ENCODE measurements at places on chromosomes 1 and 21.

- DNase-seq, result no peak
Measured at GRCh38 chr1:248622570-248623001, 12.3 kb downstream of the OR2T11 start.

GRCh38 chr1:232751393-232752140, 53.6 kb upstream of the MAP10 start:
- no peak for DNase-seq

- no peak for DNase-seq
Measured at GRCh38 chr1:3097861-3098260, 28.9 kb downstream of the PRDM16 start.

- DNase-seq, result no peak
Measured at GRCh38 chr1:39818482-39818881, 29.8 kb upstream of the BMP8B start.

DNA sequence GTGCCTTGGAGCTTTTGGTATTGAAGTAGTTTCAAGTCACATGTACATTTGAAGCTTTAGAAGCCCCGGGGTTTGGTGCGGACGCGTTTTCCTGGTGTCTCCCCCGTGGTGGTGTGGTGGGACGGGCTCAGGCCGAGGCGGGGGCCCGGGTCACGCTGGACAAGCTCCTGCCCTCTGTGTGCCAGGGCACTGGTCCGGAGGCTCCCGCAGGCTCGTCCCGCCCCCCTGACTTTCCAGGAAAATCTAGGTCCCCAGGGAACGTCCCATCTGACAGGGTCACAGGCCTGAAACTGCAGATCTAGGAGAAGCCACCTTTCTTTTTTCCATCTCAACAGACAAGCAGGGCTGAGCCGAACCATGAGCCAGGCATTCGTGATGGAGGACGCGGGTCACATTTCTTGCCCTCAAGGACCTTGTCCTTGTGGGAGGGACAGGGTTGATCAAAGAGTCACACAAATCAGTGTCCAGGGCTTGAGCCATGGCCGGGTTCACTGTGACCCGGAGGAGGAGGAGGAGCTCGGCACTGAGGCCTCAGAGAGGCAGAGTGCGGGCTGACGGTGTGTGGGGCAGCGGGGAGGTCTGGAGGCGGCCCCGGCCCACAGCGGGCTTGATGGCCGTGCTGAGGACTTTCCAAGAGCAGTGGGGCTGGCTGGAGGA, 1.6 kb downstream of the DMRTB1 start:
- no peak for DNase-seq

GRCh38 chr1:164058198-164058597, 500.8 kb upstream of the PBX1 start:
- no peak for DNase-seq

DNA sequence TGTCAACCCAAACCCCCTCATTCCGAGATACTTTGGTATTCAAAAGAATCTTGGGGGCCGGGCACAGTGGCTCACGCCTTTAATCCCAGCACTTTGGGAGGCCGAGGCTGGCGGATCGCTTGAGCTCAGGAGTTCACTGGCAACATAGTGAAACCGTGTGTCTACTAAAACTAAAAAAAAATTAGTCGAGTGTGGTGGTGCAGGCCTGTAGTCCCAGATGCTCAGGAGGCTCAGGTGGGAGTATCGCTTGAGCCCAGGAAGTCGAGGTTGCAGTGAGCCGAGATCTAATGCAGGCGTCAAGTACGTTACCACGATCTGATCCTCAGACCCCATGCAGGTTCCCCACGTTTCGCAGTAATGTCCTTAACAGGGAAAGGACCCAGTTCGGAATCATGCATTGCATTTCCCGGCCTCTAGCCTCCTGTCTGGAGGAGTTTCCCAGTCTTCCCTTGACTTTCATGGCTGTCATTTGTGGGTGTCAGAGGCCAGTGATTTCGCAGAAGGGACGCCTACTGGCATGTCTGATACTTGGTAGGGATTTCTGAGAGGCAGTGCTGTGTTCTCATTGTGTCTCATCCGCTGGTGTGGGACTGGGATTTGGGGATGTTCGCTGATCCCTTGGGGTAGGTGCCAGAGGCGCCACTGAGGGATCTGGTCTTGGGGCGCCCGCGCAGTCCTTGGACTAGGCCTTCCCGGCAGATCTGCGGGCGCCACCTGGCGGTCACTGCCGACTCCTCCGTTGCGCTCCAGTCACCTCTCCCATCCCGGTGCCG, 39.3 kb upstream of the HMGN1 start:
- peak; percentile 93 for DNase-seq

- DNase-seq, result no peak
Measured at GRCh38 chr21:27201197-27201596, 234.3 kb upstream of the ADAMTS5 start.

DNA sequence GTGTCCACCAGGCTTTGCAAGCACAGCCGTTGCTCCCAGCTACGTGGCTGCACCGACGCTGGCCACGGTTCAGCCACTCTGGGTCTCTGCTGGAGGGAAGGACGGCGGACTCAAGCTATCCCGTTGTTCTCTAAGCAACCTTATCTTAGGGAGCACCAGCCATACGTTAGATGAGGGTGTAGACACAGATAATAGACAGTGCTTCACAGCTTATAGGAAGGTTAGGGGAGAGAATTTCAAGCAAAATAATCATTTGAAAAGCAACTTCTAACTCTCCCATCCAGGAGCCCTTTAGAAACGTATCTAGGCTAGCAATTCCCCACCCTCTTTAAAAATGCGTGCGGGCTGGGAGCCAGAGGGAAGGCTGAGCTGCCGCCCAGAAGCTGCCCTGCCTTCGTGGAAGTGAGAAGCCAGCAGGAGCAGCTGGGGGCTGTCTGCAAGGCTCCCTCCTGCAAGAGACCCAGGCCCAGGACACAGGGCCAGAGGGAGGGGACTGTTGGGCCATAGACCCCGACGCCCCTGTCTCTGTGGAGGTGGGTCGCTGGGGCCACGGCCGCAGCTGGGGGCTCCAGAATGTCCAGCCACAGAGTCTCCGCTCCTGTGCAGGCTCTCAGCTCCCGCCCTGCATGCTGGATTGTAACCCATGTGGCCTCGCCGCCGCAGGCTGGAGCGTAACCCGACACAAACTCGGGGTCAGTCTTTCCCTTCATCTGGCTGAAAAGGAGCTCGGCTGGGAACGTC, 31.2 kb upstream of the COL6A2 start:
- no peak for DNase-seq

- DNase-seq, result no peak
Measured at GRCh38 chr1:63142001-63142400, 180.4 kb upstream of the FOXD3 start.

- DNase-seq, result peak; percentile 44
Measured at GRCh38 chr1:156910309-156910782, 10.1 kb upstream of the LRRC71 start.

GRCh38 chr1:171718848-171719247, 23.0 kb downstream of the VAMP4 start:
- no peak for DNase-seq

GRCh38 chr21:24895885-24896734, 711.2 kb downstream of the MRPL39 start:
- no peak for DNase-seq

- DNase-seq, result no peak
Measured at GRCh38 chr1:230012741-230013140, 54.3 kb upstream of the GALNT2 start.

DNA sequence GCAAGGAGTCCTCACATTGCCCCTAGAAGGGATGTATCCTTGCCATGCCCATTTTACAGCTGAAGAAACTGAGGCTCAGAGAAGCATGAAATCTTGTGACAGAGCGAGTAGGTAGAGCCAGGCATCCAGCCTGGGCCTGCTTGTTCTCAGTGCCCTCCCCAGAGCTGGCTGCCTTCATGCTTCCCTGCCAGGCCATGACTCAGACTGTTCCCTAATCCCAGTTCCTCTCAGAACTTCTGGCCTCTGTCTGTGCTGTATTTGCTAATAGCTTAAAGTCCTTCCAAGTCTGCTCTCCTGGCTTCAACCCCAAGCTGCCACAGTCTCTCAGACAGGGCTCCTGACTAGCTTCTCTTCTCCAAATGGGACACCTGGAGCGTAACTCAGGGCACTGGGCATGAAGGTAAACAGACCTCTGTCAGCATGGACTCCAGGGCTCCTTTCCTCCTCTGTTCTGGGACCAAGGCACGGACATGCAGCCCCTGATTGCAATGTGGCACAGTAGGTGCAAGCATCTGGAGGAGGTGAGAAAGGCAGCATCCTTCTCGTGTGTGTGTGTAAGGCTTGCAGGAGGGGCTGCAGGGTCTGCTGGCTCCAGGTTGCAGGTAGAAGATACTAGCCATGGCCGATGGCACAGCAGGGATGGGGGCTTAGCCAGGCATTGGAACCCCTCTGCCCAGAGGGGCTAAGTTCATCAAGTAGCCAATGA, 122.7 kb downstream of the HMGB4 start:
- no peak for DNase-seq

DNA sequence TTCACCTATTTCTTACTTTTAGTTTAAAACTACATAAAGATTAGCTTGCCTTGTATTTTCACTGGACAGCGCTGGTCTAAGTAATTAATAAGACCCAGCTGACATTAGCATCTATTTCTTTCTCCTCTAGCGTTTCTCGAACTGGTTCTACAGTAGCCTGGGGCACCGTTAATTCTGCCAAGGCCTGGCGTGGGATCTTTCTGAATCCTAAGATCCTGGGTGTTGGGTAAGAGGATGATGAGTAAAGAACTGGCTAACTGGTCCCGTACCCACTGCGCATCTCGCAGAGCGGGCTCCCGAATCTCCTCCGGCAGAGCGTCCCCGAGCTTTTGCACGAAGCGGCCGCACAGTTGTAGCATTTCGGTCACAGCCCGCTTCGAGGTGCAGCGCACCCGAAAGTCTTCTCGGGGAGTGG, 309 bp downstream of the NSL1 start:
- no peak for DNase-seq

- DNase-seq, result no peak
Measured at GRCh38 chr1:246104927-246105326, 402.2 kb downstream of the SMYD3 start.

GRCh38 chr21:42406866-42407265, 3.2 kb downstream of the UBASH3A start:
- no peak for DNase-seq

GRCh38 chr1:204074274-204075138, 1.6 kb downstream of the SOX13 start:
- DNase-seq, result no peak

- DNase-seq, result no peak
Measured at GRCh38 chr1:49187056-49187455, 410.4 kb upstream of the BEND5 start.

DNA sequence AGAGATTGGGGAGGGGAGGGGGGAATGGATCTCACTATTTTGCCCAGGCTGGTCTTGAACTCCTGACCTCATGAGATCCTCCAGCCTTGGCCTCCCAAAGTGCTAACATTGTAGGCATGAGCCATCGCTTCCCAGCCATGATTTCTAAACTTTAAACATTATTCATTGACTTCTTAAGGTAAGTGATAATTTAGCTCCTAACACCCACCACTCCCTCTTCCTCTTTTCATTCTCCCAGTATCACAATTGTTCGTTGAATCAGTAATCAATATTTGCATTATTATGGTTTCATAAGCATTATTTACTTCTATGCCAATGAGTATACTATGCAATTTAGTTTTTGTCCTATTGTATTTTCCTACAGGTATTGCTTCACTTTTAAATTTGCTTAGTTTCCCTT, 33.6 kb upstream of the SFPQ start:
- DNase-seq, result no peak

DNA sequence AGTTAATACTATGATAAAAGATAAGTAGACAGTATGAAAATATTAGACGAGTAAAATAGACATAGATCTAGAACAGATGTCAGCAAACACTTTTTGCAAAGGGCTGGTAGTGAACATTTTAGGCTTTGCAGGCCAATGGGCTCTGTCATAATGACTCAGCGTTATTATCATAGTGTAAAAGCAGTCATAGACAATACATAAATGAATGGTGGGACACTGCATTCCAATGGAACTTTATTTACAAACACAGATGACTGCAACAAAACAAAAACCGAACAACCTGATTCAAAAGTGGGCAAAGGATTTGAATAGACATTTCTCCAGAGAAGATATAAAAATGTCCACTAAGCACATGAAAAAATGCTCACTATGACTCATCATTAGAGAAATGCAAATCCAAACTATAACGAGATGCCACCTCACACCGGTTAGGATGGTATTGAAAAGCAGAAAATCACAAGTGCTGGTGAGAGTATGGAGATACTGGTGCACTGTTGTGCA, 7.3 kb downstream of the GSTM5 start:
- DNase-seq, result no peak

GRCh38 chr1:185444676-185445075, 127.6 kb upstream of the IVNS1ABP start:
- no peak for DNase-seq

DNA sequence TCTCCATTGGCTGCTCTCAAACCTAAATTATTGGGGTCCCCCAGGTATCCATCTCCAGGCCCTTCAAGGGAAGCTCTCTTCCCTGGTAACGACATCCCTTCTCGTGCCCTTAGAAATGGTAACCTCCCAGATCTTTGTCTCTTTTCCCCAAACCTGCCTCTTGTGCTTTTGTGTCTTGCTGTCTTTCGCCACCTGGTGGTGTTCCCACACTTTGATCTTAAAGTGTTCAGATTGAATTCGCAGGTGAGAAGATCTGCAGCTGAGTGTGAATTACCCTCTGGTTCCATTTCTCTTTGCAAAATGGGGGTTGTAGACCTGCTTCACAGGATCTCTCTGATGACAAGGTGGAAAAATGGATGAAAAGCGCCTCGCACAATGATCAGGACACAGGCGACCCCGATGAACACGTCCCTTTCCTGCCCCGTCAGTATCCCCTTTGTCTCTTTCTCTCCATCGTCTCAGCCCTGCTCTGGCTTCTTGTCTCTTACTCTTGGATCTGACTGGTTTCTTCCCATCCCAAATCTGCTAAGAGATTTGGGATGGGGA, 53.1 kb downstream of the DOP1B start:
- DNase-seq, result no peak

DNA sequence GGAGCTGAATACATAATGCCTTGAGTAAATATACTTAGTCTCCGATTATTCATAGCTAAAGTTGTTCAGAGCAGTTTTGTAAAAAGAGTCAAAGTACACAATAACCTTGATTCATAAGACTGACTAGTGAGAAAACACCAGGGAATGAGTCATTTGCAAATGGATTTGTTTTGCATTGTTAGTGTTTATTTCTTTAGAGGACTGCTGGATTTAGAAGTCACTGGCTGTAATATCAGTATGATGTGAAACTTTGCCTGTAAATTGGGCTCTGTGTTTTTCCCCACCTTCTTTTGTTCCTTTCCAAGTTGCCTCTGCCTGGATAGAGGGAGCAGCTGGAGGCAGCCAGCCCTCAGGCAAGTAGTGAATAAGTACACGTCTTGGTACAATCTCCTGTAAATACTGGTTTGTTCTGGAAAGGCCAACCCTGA, 474.7 kb downstream of the NUF2 start:
- no peak for DNase-seq

- DNase-seq, result no peak
Measured at GRCh38 chr1:72062584-72062983, 219.8 kb downstream of the NEGR1 start.

DNA sequence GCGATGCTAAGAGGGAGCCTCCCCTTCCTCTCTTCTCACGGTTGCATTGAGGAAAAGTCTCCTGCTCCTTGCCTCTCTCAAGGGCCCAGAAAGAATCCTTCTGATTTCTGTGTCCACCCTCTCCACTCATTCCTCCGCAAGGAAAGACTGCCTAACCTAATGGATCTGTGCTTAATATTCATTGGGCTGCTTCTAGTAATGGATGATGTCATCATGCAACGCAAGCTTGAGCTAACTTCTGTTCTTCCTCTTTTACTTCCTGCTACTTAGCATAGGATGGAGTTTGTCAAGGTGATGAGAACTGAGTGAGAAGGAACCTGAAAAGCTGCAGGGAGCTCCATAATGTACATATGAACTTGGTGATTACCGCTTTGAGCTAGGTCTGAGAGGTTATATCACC, 35.2 kb upstream of the HMGB4 start:
- no peak for DNase-seq

All from activated CD8-positive, alpha-beta memory T cell treated with anti-CD3 and anti-CD28 coated beads for 48 hours (primary cell).